ENCODE measurements at places on chromosomes 12 and 14.
A peak's percentile ranks its signal among the peaks of the same experiment; 100 is the strongest.

GRCh38 chr12:53102883-53103807 is at the start of gene SOAT2:
SOAT2 (plus strand) TSS chr12:53103486; CDS start chr12:53103578, 92 bp downstream.
- DNase-seq = peak; percentile 47

- DNase-seq = no peak
Observed at GRCh38 chr12:123397400-123397799, 13.5 kb downstream of the KMT5A start.

- DNase-seq = no peak
Observed at GRCh38 chr14:96105926-96106441, 66.8 kb downstream of the C14orf132 start.

- DNase-seq = no peak
Observed at GRCh38 chr12:15601210-15601800, 187.9 kb downstream of the EPS8 start.

GRCh38 chr14:39097159-39097558 is 5.9 kb downstream of the SEC23A start:
- DNase-seq = peak; percentile 27

DNA sequence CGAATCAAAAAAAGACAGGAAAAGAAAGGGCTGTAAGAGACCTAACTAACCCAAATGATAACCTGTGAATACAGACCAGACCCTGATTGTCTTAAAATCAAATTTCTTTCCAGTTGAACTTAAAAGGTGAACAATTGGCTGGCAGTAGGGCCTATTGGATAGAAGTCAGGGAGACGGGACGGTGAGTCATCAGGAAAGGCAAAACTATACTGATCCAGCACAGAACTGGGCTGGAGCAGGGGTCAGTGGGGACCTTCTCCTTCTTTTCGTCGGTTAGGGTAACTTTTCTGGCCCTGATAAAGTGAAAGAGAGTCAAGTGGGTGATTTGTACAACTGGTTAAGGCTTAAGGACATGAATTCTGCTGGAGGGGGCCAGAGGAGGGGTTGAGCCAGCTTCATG is 84.9 kb upstream of the OTX2 start:
- DNase-seq = no peak

- no peak for DNase-seq
Observed at GRCh38 chr12:27965411-27965810, 7.1 kb downstream of the PTHLH start.

DNA sequence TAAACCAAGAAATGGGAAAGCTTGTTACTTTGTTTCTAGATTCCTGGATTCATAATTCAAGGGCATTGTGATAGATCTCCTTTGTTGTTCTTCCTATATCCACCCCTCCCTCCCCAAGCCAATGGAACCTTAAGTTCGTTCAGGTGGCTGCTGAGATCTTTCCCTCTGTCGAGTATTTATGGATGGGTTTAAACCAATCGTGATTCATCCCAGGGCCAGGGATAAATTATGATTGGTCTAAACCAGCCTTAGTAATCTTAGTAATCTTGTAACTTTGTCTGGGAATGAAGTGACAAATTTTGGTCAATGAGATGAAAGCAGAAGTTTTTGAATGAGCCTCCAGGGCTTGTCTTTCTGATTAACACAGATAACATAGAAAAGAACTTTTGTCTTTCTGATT is 56.1 kb upstream of the PCED1B start:
- no peak for DNase-seq

DNA sequence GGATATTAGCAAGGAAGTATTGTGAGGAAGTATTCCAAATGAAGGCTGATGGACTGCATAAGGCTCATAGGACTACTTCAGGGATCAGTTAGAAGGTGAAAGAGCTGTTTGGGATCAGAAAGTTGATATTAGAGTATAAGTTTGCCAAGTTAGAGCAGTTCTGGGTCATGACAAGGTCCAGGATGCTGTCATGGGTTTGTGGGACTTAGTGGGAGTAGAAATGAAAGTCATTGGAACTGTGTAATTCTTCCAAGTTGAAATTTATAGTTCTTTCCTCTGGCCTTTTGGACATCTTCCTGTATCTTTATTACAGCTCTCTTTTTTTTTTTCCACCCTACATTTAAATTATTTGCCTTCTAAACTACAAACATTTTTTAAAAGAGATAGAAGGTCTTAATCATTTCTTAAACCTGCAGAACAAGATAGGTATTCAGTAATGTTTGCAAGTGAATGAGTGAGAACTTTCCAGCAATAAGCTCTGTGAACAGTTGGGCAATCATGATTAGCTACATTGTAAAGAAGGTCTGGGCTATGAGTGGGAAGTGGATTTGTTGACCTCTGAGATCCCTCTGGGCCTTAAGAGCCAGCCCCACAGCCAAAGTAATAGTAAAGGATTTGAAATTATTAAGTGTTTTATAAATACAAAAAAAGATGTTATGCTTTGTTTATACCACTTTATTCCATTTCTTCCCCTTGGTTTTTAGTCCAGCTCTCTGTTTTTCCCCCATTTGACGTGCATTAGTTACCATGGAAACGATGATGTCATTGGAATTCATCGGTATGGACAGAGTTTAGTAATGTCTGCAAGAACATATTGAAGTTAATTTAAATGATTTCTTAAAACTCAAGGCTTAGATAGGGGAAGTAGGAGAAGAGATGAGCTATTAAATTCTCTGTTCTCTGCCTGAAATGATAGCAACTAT is 247.9 kb upstream of the ARHGAP5 start:
- DNase-seq = no peak

Data from stimulated activated CD4-positive, alpha-beta T cell treated with anti-CD3 and anti-CD28 coated beads, Interleukin-4, amount 100 ng/mL, for 24 hours (primary cell).